ENCODE measurements at places on chromosomes 3 and 15. TPM values are rescaled to one million over a fixed set of nuclear protein-coding genes. Genes with fewer than 3 reads are reported as not detected.

The STRA6 gene
- total RNA-seq = 0.12 TPM

GRCh38 chr15:39275066-39275465, 305.8 kb upstream of the THBS1 start:
- peak; percentile 36 for ATAC-seq

GRCh38 chr3:38036286-38036685, 2.7 kb upstream of the DLEC1 start:
- no peak for ATAC-seq

The PRSS50 gene
- total RNA-seq = not detected

DNA sequence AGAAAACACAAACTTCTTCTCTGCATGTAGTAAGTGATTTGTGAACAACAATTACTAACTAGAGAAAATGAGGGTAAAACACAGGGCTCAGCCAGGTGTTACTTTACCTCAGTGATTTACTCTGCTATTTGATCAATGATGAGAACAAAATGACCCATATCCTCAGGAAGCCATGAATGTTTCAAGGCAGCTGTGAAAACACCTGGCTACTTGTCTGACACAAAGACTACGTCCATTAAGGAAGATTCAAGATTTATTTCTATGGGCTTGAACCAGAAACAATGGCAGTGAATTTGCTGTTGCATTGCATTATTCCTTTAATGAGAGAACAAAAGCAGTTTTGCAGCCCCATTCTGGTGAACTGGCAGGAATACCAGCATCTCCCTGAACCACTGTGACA, 374.6 kb upstream of the ARL6 start:
- no peak for ATAC-seq

DNA sequence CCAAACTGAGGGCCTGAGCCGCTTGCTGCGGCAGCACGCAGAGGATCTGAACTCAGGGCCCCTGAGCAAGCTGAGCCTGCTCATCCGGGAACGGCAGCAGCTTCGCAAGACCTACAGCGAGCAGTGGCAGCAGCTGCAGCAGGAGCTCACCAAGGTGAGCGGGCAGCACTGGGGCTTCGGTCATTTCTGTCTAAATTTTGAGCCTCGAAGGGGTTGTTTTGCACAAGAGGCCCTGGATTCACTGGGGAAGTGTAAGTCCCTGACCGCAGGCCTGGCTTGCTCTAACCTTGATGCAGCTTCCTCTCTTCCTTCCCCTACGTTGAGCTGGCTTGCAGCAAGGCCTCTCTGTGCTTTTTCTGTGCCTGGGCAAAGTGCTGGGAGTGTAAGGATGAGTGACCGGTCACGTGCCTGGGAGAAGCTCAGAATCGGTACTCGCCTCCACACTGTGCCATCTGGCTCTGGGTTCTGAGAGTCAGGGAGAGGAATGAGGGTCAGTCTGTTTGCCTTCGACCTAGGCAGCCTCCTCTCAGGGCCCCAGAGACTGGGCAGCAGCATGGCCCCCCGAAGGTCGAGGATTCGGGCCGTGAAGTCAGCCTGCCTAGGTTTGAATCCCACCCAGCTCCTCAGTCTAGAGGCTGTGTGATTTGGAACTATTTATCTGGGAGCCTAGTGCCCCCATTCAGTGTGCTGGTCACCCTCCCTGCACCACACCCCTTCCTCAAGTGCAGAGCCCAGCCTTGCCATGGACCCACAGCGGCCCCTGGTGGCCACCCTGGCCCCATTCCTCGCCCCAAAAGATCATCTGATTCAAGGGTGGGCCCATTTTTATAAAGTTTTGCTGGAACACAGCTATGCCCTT, 1.4 kb downstream of the FES start:
- ATAC-seq = peak; percentile 61

DNA sequence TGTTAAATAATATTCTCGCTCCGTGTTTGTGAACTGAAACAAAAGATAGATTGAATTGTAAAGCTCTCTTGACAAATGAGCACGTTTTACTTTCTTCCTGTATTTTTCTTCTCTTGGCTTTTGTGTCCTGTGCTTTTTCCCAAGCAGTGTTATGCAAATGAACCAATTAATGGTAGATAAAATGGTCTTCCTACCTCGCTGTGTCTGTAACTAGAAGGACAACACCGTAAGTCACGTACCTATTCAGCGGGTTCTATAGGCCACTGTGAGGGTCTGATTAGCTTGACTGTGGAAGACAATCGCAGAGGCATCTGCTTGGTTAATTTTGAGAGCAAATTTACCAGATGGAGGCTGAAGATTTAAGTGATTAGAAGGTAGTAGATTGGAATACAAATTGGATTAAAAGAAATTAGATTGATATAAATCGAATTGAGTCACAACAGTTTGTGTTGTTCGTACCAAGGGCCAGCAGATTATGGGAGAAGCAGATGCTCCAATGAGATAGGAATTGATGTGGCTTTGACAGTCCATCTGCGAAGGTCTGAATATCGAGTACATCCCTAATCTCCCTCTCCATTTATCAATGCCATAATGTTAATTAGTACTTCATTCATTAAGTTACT, 40.2 kb downstream of the ROBO2 start:
- ATAC-seq = no peak

DNA sequence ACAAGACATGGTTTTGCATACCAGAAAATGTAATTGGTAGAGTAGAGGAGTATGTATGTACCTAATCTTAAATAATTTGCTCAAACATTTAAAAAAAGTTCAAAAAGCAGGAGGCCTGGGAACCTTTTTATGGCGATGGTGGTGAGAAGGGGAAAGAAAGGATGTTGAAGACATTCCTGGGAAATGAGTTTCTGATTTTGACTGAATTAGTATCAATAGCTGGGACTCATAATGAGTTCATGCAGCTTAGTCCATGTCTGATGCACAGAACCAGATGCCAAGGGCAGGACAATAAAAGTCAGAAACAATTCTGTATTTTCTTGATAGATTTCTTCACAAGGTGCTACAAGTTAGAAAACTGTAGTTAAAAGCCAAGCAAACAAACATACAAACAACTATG, 395.3 kb downstream of the GAP43 start:
- ATAC-seq = no peak

- ATAC-seq = no peak
These were observed 23.6 kb downstream of the GRAMD2A start for GRCh38 chr15:72173864-72174550.

DNA sequence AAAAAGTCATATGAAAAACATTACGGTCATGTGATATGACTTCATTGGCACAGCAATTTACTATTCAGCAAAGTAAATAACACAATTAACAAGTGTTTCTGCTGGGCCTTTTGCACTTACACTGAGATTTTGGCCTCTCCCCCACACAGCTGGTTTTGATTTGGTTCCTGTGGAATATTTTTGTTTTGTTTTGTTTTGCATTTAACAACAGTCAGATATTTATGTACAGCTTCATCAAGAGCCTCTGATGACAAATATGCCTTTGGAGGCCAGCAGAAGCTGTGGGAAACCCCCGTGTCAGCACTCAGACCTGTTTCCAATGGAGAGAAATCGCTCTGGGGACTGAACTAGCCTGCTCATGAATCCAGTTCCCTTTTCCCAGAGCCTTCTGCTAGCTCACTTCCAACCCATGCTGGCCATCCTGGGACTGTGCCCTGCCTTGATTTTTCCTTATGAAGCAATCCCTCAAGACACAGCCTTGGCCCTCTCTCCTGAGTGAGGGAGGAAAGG, 161.9 kb downstream of the ATG7 start:
- peak; percentile 84 for ATAC-seq

DNA sequence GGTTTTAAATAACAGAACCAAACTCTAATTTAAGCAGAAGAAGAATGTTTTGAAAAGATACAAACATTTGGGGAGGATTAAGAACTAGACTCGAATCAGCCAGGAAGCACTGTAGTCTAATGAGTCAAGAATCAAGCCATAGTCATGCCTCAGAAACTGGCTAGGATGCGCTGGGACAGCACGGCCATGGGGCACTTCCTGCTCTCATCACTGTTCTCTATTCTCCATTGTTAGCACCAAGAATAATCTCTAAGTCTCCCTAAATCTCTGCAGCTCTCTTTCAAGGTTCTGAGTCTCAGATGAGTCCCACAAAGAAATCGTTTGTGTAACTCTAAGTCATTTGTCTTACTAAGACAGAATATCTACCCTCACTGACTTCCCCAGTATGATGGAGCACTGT, 399.0 kb upstream of the KCNMB2 start:
- no peak for ATAC-seq

The ITGA11 gene
- total RNA-seq = 8.3 TPM

GRCh38 chr3:56795097-56795828, 6.5 kb downstream of the ARHGEF3 start:
- peak; percentile 41 for ATAC-seq
